ENCODE measurements at places on chromosomes 2 and 18. TPM values are rescaled to one million over a fixed set of nuclear protein-coding genes. Genes with fewer than 3 reads are reported as not detected.

DSC2 gene
- 0.05 TPM for total RNA-seq

PIEZO2 gene
- total RNA-seq: not detected

GREB1L gene
- total RNA-seq: not detected

FHOD3 gene
- not detected for total RNA-seq

UGT1A5 gene
- total RNA-seq: not detected

- H3K4me3 ChIP-seq: no peak overlapping the region
- peaks cover 30% of the 10 kb centered on the region for H3K4me1 ChIP-seq
- DNase-seq: no peak
These were observed 47.3 kb downstream of the PLEKHA3 start for GRCh38 chr2:178527592-178527991.

GRCh38 chr2:152453129-152453911 is 118.3 kb downstream of the FMNL2 start:
- H3K27ac ChIP-seq: no peak overlapping the region
- H3K27me3 ChIP-seq: peaks cover 23% of the 10 kb centered on the region
- DNase-seq: no peak
- H3K36me3 ChIP-seq: no peaks in the 10 kb centered on the region

DNA sequence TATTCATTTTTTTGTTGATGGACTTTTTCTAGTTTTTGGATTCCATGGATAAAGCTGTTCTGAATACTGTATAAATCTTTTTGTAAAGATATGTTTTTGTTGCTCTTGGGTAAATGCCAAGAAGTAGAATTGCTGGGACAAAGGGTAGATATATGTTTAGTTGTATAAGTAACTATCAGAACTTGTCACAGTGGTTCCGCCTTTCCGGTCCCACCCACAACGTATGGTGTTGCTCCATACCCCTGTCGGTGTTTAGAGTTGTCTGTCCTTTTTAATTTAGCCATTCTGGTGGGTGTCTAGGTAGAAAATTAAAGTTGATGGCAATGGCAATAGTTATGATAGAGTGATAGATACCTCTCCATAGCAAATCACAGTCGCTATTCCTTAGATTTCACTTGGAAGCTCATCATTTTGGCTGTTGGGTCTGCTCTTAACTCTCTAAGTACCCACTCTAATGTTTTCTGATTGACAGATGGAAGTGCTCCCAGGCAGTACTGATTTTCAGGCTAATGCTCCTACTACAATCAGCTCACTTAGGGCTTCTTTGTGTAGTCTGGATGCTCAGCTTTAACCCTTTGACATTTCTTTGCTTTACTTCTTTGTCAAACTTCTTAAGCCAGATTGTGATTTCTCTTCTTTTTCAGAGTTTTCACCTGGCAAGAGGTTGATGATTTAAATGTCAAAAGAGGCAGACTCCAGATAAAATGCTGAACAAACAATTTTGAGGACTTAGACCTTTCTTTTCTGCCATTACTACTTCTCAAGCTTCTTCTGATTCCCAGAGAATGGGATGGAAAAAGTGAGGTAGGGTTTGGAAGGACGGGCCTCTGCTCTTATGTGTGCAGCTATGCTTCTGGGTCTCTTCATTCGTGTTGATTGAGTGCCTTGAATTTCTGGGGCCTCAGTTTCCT is 156.4 kb downstream of the AQP4 start:
- peaks cover 2% of the 10 kb centered on the region for H3K4me1 ChIP-seq
- H3K27ac ChIP-seq: no peak overlapping the region
- no peak overlapping the region for H3K4me3 ChIP-seq
- H3K36me3 ChIP-seq: no peaks in the 10 kb centered on the region
- DNase-seq: no peak
- H3K27me3 ChIP-seq: peaks cover 10% of the 10 kb centered on the region

DNA sequence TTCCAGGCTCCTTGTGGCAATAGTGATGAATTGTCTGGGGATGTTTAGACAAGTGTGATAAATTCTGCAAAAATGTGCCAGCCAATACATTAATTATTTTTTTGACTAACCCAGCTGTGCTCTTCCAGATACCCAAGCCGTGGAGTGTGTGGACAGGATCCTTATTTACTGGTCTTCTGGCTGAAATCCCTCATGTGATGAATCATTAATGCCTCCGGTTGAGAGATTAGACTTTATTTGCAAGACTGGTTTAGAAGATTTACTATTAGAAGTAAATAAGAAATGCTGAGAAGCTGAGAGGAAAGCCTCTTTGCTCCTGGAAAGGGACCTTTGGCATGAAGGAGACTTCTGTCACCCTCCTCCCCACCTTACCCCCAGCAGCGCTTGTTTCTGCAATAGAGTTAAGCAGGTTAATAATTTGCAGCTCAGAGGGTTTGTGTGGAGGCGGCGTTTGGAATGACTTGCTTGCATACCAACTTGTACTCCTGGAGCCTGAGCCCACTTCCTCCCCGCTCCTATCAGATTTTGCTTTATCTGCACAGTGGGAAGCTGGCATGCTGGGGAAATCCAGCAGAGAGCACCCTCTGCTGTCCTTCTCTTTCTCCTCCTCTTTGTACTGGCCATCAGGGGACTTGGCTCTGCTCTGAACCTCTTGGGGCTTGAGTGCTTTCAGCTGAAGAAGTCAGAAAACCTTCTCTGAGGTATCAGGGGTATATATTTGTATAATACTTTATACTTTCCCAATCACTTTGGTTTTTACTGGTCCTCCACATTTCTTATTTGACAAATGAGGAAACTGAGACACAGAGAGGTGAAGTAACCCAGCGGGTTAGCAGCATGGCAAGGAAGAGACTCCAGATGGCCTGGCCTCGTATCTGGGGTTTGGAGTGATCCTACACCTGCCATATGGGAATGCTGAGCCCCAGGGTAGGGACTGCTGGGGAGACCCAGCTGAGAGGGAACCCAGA is 16.3 kb downstream of the SLC3A1 start:
- H3K36me3 ChIP-seq: peaks cover 7% of the 10 kb centered on the region
- H3K27ac ChIP-seq: no peak overlapping the region
- H3K4me3 ChIP-seq: no peak overlapping the region
- H3K4me1 ChIP-seq: peaks cover 4% of the 10 kb centered on the region
- DNase-seq: no peak
- H3K27me3 ChIP-seq: peaks cover 46% of the 10 kb centered on the region

DNA sequence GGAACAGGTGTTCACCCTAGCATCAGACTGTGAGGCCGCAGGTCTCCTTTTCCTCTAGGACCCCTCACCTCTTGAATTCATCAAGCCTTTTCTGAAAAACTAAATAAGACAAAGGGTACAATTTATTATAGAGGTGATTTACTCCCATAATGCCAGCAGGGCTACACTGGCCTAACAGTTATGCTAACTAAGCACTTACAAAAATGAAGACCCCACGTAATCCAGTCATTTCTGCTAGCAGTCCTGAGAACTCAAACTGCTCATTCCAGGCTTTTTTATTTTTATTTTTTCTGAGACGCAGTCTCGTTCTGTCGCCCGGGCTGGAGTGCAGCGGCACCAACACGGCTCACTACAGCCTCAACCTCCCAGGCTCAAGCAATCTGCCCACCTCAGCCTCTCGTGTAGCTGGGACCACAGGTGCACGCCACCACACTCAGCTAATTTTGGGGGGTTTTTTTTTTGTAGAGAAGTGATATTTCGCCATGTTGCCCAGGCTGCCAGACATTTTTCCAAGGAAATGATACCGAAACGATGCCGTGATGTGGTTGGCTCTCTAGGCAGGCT is 14.2 kb downstream of the CAPG start:
- peaks cover 8% of the 10 kb centered on the region for H3K4me1 ChIP-seq
- no peak for DNase-seq
- H3K27me3 ChIP-seq: no peaks in the 10 kb centered on the region
- H3K36me3 ChIP-seq: peaks cover 8% of the 10 kb centered on the region

DNA sequence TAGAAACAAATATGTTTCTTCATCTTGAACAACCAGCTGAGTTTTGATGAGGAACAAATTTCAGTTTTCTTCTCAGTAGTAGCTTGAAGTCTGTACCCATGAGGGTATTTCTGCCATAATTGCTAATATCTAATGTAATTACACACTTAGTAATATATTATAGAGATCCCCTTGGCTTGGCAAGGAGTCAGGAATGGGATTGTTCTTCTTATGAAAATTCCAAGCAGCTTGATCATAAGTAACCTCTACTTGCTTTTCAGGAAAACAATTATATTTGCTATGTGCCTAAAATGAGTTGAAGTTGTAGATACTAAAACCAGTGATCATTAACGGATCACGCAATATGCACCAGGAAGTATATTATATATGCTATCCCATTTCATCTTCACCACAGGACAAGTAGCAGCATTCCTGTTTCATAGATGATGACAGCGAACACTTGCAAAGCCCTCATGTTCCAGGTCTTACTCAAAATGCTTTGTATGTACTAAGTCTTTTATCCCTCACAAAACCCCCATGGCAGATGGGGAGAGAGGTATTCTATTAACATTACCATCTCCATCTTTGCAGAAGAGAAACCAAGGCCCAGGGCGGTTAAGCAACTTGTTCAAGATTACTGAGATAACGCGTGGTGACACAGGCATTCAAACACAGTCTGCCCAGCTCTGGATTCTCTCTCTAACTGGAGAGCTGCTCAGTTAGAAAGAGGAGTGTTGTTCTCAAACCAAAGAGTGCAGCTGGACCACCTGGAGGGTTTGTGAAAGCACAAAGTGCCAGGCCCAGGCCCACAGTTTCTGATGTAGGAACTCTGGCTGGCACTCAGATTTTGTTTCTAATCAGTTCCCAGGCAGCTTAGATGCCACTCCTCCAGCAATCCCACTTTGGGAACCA is 21.8 kb upstream of the RGPD4 start:
- H3K4me3 ChIP-seq: no peak overlapping the region
- no peaks in the 10 kb centered on the region for H3K27me3 ChIP-seq
- no peak overlapping the region for H3K27ac ChIP-seq
- no peaks in the 10 kb centered on the region for H3K36me3 ChIP-seq
- no peaks in the 10 kb centered on the region for H3K4me1 ChIP-seq
- no peak for DNase-seq

- no peak for DNase-seq
- no peak overlapping the region for H3K4me3 ChIP-seq
- peaks cover 8% of the 10 kb centered on the region for H3K36me3 ChIP-seq
- H3K27me3 ChIP-seq: no peaks in the 10 kb centered on the region
These were observed 89.9 kb upstream of the DNMT3A start for GRCh38 chr2:25431604-25432003.

- H3K27me3 ChIP-seq: no peaks in the 10 kb centered on the region
- H3K27ac ChIP-seq: no peak overlapping the region
- H3K4me1 ChIP-seq: peaks cover 5% of the 10 kb centered on the region
These were observed 60.0 kb downstream of the NCOA1 start for GRCh38 chr2:24551016-24551415.

- peak overlapping the region; percentile 87 for H3K27ac ChIP-seq
- H3K27me3 ChIP-seq: no peaks in the 10 kb centered on the region
- H3K4me1 ChIP-seq: peaks cover 58% of the 10 kb centered on the region
- no peak for DNase-seq
These were observed 60.6 kb downstream of the BCL2 start for GRCh38 chr18:63258749-63259566.

- H3K4me1 ChIP-seq: no peaks in the 10 kb centered on the region
- DNase-seq: no peak
- peaks cover 12% of the 10 kb centered on the region for H3K27me3 ChIP-seq
- H3K27ac ChIP-seq: no peak overlapping the region
- no peaks in the 10 kb centered on the region for H3K36me3 ChIP-seq
- H3K4me3 ChIP-seq: no peak overlapping the region
These were observed 257.9 kb downstream of the BCL11A start for GRCh38 chr2:60295636-60295962.

GRCh38 chr18:76491776-76492668 is 3.0 kb downstream of the ZNF516 start:
- H3K4me1 ChIP-seq: peaks cover 41% of the 10 kb centered on the region
- peak overlapping the region; percentile 89 for H3K27ac ChIP-seq
- peak overlapping the region; percentile 95 for H3K4me3 ChIP-seq
- no peaks in the 10 kb centered on the region for H3K36me3 ChIP-seq
- no peak for DNase-seq

Data from T-helper 17 cell (primary cell).